ENCODE measurements at places on chromosomes 2 and 18.

DNA sequence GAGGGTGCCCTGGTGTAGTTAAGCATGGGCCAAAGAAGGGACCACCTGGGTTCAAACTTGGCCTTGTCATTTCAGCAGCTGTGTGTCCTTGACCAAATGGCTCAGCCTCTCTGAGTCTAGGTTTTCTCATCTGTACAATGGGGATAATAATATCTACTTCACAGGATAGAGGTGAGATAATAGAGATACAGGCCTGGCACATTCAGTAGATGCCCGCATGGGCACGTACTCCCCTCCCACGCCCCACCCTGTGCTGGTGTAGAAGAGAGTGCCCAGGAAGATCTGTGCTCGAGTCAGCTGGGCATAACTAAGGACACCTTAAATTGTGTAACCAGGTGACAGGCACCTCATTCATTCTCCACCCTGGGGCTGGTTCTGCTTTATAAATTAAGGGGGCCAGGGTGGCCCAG is 8.4 kb upstream of the TMEM185B start:
- DNase-seq = no peak

DNA sequence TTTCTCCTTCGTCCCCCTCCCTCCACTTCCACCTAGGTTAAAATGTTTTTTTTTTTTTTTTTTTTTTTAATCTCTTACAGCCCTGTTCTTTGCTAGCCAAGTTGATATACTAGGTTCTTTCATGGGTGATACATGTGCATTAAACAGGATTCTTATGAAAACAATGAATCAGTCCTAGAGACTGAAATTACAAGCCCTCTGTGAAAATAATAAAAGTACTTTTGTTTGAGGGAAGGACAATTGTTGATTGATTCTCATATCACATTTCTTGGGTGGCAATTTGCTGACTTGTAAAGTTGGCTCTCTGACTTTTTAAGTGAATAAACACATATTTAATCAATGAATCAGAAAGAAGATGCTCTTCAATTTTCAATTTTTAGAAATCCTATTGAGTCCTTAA is 639.9 kb downstream of the LRP1B start:
- DNase-seq = no peak

DNA sequence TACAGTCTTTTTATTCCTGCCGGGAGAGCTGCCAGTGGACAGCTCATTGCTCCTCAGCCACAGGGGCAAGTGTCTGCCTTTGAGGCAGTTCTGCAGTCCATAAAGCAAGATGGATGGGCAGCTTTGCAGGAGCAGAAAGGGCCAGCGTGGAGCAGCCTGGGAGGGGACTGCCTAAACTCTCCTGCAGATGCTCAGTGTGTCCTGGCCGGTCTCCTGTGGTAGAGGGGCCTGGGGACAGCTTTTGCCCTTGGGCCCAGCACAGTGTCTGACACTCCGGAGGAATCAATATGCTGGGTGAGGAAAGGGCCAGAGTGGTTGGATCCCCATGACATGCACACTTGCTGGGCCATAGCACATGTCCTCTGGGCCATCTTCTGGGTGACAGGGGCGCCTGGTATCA is 65.7 kb upstream of the DAPL1 start:
- DNase-seq = no peak

DNA sequence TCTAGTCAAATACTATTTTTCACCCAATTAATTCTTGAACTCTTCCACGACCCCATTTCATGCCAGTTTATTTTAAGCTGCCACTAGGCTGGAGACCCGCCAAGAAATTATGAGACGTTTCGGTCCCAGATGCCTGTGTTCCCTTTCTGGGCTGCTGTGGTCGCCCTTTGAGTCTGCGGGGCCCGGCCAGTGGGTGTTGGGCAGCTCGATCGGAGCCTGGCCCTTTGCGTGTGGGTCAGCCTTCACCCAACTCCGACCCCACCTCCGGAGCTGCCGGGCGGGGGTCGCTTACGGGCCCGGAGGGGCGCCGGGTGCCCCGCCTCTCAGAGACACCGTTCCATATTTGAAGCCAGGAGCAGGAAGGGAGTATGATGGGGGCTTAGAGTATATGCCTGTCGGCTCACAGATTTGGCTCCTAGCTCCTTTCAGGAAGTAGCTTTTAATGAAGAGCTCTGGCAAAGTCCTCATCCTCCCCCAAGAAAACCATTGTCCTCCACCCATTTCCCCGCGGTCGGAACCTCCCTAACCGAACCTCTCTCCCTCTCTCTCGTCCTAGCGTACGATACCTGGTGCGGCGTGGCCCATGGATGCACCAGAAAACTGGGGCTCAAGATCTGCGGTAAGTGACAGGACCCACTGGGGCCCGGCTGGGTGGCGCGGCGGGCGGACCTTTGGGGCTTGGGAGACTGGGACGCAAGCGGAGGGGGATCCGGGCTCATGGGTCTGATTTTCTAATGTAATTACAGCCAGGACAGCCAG is 5.0 kb downstream of the GAD1 start:
- DNase-seq = no peak

DNA sequence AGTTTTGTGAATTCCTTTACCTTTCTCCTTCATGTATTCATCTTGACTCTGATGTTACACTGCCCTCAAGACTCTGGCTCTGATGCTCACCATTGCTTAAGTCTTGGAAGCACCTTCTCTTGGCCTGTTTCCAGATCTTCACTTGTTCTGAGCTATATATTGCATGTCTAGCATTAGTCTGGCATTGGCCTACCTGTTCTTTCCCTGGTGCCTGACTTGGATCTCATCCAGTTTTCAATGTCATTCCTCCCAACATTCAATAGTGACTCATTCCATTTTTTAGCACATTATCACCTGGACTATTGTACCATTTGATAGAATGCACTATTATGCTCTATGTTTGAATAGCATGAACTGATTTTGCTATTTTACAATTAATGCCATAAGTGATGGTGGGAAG is 127.3 kb upstream of the NYAP2 start:
- no peak for DNase-seq

DNA sequence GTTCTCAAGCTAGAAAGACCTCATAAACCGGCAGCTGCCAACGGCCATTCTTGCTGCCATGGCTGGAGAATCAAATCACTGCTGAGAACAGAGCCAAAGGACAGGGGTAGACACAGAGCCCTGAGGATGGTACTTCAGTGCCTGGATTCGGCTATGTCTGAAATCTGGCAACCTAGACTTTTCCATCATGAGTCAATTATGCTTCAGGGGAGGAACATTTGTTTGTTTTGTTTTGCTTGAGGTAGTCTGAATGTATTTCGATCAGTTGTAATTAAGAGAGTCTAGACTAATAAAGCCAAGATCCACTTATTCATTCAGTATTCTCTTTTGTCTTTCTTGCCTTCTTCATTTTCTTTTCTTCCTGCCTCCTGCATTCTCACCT is 122.8 kb upstream of the SH3BP4 start:
- DNase-seq = no peak

DNA sequence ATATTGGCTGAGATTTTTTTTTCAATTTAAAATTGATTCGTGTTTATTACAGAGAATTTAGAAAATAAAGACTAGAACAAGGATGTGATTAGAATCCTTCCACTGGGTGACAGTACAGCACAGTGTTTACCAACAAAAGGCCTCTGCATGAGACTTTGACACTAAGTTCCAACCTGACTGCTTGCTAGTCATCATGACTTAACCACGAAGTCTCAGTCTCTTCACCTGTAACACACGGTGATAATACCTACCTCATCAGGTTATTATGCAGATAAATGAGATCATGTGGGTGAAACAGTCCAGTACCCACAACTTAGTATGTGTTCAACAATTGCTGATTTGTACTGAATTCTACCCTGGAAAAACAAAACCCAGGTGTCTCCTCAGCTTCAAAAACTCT is 151.2 kb downstream of the STK39 start:
- DNase-seq = no peak

GRCh38 chr2:239252801-239253200 is 148.0 kb downstream of the HDAC4 start:
- DNase-seq = no peak

DNA sequence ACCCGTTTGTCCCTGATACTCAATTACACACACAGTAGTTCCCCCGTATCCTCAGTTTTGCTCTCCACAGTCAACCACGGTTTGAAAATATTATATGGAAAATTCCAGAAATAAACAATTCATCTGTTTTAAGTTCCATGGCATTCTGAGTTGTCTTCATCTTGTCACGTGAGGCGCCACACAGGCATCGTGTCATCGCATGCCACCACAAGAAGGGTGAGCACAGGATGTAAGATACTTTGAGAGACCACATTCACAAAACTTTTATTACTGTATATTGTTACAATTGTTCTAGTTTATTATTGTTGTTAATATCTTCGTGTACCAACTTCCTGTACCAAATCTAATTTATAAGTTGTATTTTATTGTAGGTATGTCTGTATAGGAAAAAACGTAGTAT is 17.7 kb downstream of the ADNP2 start:
- DNase-seq = no peak

DNA sequence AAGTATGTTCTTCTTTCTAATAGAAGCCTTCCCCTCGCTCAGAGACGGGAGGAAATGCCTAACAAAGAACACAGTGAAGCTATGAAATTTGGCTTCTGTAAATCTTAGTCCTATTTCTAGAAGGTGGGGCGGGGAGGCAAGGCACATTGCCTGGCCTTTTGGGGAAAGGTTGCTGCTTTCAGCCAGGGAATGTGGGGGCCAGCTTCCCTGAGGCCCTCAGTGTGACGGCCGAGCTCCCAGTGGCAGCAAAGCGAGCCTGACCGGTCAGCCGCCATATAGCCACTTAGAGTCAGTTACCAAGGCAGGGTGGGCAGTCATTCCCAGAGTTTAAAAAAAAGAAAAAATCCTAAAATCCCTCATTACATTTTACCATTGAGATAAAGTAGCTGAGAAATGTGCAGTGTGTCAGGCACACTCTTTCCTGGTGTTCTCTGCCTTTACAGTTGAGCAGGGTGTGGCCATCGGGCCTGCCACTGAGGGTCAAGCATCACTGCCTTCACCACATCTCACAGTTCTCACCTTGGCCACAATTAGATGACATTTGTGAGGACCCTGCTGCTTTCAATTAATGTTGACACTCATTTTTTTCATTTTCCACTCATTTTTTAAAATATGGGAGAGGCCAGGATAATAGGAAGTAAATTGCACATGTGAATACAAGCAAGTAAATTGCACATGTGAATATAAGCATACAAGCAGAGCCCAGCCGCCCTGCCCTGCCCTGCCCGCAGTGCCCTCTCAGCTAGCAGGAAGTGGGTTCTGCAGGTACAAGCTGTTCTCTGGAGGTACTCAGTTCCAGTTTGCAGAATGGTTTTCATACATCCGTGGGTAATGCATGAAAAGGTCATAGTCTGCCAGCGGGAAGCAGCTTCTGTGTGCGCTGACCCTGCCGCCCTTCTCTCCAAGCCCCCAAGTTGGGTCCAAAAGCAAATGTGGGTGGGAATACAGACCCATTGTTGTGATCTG is 76.9 kb downstream of the WDSUB1 start:
- no peak for DNase-seq

DNA sequence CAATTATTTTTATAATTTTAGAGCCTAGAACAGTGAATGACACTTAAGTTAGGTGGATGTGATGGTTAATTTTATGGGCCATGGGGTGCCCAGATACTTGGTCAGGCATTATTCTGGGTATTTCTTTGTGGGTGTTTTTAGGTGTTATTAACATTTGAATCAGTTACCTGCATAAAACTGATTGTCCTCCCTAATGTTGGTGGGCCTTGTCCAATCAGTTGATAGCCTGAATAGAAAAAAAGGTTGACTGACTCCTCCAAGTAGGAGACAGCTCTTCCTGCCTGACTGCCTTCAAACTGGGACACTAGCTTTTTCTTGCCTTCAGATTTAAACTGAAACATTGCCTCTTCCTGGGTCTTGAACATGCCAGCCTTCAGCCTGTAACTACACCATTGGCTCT is 312.9 kb upstream of the FIGN start:
- no peak for DNase-seq

DNA sequence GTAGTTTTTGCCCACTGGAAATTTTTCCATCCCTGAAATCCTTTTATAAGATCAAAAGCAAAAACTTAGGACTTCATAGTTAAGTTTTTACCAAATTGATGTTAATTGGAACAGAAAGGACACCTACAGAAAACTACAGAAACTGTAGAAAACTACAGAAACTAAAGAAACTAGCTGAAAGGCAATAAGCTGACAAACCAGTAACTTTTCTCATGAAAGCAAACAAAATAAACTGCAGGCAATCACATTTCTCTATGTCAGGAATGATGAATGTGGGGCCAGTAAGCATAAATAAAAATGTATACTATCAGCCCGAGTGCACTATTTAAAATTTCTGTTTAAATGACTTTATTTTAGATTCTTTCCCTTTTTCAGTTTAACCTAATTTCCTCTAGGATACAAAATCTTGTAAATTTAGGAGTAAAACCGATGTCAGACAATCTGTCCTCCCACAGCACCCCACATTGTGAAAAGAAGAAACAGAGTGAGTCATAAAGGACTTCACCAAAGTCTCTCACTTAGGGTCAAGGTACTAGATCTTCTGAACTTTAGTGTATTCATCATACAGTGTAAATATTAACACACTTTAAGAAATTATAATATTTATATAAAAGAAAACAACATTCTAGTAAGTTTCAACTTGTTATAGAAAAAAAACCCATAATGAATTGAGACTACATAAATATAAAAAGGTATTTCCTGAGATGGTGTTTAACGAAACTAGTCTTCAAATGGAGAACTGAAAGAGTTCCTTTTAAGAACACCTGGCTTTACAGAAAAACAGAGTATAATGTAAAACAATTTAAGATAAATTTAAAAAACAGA is 46.6 kb downstream of the USP40 start:
- no peak for DNase-seq

GRCh38 chr2:30690126-30690561 is 117.1 kb downstream of the CAPN13 start:
- DNase-seq = peak; percentile 28

DNA sequence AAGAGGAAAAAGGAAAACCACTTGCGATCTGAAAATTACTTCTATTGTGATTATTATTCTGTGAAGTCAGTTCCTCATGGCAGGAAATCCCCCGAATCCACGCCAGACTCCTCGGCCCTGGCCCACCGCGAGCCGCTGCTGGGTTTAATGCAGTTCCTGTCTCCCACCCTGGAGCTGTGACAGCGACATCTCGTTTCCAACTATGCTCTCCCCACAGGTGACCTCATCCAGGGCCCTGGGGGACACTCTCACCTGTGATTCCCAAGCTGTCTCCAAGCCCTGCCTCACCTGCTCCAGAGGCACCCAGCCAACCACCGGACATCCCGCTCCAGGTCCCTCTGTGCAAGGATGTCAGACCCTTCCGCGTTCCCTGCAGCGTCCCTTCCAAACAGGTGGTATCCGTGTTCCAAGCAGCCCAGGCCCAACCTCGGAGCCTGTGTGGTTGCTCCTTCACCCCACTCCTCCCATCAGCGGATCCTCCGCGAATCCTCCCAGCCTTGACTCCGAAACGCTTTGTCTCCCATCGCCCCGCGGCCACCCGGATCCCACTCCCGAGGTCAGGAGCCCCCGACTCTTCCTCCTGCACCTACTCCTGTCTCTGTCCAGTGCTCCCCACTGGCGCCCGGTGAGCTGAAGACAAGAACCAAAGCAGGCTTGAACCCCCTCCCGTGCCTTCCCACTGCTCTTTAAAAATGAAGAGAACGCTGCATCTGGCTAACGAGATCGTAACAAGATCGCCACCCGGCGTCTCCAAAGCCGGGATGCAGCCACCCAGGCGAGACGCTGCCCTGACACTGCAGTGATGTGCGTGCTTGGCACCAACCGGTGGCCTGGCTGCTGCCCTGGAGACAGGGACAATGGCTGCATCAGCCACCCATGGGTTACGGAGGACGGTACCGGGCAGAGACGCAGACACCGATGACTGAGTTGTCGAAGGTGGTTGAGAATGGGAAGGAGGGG is 96.5 kb downstream of the NDUFA10 start:
- DNase-seq = peak; percentile 40
